NCI-H510A treated with DMSO at 0.1 percent for 48 hours (cell line): ENCODE measurements at places on chromosomes 5 and 9.

GRCh38 chr5:41822036-41822435 lies 48.2 kb downstream of the OXCT1 start:
- DNase-seq, result no peak

- DNase-seq, result no peak
Observed at GRCh38 chr9:33107762-33108161, 31.3 kb upstream of the SMU1 start.

GRCh38 chr5:107705402-107706014 lies 34.8 kb upstream of the EFNA5 start:
- DNase-seq, result no peak

DNA sequence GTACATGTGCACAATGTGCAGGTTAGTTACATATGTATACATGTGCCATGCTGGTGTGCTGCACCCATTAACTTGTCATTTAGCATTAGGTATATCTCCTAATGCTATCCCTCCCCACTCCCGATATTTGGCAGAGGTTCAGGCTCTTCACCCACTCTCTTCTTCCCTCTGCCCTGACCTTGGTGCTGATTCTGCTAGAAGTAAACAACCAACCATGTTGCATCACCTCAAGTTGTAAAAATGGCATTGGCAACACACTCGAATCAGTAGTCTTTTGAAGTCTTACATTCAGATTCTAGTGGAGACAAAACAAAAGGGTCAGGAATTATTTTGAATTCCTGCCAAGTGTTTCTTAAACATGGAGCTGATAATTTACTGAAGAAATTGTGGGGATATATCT lies 40.0 kb downstream of the PRR16 start:
- DNase-seq, result no peak

DNA sequence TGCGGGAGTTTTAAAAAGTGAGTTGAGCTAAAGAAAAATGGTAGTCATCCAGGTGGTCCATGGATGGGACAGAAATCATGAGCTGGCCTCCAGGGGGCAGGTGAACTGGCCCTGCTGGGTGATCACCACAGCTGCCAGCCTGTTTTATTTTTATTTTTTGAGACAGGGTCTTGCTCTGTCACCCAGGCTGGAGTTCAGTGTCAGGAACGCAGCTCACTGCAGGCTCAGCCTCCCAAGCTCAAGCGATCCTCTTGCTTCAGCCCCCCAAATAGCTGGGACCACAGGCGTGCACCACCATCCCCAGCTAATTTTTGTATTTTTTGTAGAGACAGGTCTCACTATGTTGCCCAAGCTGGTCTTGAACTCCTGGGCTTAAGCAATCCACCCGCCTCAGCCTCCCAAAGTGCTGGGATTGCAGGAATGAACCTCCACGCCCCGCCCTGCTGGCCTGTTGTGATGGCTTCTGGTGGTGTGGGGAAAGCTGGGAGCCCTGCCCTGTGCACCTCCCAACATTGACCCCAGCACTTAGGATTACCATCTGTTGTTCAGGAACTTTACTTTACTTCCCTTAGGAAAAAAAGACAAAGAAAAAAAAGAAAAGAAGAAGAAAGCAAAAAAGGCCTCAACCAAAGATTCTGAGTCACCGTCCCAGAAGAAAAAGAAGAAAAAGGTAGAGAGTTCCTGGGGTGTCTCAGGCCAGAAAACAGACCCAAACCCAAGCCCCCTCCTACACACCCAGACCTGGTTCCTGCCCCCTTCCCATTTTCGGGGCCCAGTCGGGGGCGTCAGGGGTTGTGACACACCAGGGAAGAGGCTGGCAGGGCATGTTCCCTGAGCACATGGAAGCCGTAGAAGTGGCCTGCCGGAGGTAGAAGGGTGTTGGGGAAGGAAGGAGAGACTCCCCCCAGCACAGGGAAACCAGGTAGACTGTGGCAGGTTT lies 14.7 kb downstream of the CD74 start:
- no peak for DNase-seq

GRCh38 chr9:126513159-126514036 lies 100.3 kb upstream of the LMX1B start:
- no peak for DNase-seq

GRCh38 chr9:136858844-136859757 lies 7.0 kb downstream of the MAMDC4 start:
- no peak for DNase-seq

GRCh38 chr9:19650312-19650711 lies 138.5 kb downstream of the SLC24A2 start:
- DNase-seq, result no peak

DNA sequence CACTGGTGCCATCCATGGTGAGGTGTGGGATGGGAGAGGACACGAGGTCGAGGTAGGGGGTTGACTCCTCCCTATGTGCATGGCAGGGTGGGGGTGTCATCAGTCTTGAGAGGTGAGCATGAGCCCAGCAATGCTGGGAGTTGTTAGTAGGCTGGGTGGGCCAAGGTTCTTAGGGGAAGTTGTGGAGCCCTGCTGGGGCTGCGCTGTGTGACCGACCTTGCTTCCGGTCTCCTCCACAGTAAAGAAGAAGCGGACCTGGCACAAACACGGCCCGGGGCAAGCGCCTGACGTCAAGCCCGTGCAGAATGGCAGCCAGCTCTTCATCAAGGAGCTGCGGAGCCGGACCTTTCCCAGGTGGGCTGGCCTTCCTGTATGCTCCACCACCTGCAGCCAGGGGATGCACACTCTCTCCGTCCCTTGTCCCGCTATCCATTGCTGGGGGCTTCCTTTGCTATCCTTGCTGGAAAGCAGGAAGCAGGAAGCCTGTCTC lies 59.8 kb downstream of the PHF2 start:
- no peak for DNase-seq

- no peak for DNase-seq
Observed at GRCh38 chr9:89522959-89523285, 25.0 kb upstream of the SEMA4D start.

DNA sequence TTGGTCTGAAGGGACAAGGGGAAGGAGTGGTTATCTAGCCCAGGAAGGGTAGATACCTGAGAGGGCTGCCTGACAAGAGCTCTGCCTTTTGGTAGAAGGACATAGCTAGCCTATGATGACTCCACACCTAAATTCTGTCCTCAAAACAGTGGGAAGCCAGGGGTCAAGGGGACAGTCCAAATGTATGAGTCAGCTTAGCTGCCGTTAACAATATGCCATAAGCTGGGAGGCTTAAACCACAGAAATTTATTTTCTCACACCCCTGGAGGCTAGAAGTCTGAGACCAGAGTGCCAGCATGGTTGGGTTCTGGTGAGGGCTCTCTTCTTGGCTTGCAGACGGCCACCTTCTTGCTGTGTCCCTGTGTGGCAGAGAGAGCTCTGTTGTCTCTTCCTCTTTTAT lies 306.4 kb downstream of the NTRK2 start:
- DNase-seq, result no peak

- DNase-seq, result peak; percentile 10
Observed at GRCh38 chr5:55551358-55551757, 16.6 kb upstream of the PLPP1 start.

GRCh38 chr5:100562821-100563220 lies 27.6 kb downstream of the FAM174A start:
- DNase-seq, result peak; percentile 24
